Activated CD8-positive, alpha-beta memory T cell treated with anti-CD3 and anti-CD28 coated beads, Interleukin-2, amount 50 U/mL, for 4 hours (primary cell): ENCODE measurements at places on chromosomes 11 and 22.

DNA sequence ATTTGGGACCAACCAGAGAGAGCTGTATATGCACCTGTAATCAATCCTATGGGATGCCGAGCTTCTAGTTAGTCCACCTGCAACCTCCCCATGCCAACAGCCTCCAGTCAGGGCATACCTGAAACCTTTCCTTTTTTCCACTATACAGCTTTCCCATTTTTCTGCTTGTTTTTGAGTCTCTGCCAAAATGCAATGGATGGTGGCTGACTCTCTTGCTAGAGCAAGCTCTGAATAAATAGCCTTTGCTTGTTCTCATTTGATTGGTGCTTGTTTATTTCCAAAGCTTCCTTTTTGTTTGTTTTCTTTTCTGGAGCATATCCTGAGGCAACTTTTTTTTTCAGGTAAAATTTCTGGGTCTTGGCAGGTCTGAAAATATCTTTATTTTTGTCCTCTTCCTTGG, 58.0 kb upstream of the PLET1 start:
- DNase-seq, result no peak

DNA sequence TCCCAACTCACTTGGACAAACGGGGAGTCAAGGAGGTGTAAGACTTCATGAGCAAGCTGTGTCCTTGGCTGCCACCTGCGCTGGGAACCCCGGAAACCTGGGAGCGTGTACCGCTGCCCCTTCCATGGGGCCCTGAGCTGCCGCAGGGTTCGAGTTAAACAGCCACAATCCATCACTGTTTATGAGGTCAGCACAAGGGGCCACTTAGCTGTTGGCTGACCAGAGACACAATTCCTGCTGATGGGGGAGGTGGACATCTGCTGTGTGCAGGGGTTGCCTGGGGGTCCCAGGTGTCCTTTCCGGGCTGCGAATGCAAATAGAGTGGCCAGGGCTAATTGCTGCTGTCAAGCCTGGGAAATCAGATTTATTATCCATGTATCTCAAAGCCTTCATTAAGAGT, 549.3 kb downstream of the BRD1 start:
- no peak for DNase-seq

DNA sequence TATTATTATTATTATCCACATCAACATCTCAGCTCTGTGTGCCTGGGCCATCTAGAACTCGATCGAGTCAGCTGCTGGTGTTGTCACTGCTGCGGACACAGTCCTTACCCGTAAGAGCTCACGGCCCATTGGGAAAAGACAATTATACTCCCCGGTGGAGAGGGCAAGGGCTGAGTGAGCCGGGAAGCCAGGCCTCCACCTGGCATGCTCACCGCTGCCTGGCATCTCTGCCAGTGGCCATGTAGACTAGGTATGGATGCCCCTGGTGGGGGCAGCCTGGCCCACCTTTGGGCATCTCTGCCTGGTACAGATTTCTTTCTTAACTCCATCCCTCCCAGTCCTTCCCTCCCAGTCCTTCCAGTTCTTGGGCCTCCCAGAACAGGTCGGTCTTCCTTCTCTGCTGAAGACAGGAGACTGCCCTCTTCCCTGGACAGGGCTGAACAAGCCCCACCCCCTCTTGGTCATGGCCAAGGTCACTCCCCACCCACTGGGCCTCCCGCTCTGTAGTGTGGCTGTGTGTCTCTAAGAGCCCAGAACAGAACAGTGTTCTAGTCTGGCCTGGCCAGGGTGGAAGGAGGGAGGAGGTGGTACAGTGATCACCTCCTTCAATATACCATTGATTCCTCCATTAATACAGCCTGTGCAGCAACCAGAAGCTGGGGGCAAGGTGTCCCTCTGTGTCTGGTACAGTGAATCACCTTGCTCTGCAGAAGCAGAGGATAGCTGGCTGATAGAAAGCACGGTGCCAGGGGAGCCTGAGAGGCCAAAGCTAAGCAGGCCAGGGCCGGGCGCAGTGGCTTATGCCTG, 57.7 kb downstream of the FLRT1 start:
- DNase-seq, result no peak

GRCh38 chr11:119352857-119353260, 6.4 kb upstream of the MFRP start:
- DNase-seq, result no peak

- DNase-seq, result peak; percentile 45
Observed at GRCh38 chr11:128472128-128473089, 114.9 kb downstream of the ETS1 start.

DNA sequence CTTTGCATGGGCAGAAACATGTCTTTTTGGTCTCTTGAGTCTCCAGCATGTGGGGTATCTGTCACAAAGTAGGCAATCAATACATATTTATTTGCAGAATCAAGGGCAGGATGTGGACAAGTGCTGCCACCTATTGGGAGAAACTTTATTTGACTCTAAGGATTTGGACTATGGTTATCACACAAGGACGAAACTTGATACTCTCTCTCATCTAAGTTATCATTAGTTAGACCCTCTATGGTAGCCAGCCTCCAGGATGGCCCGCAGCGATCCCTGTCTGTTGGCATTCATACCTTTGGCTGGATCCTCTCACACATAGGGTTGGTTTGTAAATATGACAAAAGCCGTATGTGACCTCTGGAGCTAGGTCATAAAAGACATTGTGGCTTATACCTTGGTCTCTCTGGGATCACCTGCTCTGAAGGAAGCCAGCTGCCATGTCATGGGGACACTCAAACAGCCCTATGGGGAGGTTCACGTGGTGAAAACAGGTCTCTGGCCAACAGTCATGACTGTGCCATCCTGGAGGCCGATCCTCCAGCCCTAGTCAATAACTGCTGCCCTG, 1.1 kb upstream of the FBXO7 start:
- DNase-seq, result peak; percentile 31

GRCh38 chr22:23899042-23899745, 5.0 kb downstream of the MIF start:
- DNase-seq, result no peak

- DNase-seq, result no peak
Observed at GRCh38 chr11:70473873-70474690, 75.8 kb downstream of the CTTN start.

- no peak for DNase-seq
Observed at GRCh38 chr11:3058753-3059664, 1.8 kb upstream of the CARS1 start.

DNA sequence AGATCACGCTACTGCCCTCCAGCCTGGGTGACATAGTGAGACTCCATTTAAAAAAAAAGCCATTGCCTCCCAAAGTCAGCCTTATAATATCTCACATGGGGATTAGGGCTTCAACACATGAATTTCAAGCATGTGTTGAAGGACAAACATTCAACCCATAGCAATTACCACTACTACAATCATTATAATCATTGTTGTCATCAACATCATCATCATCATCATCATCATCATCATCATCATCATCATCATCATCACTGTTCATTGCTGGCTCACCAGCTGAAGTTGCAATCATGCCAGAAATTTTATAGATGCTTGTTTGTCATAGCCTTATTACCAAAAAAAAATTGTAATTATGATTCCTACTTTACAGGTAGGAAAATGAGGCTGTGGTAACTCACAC, 762.9 kb downstream of the METTL15 start:
- DNase-seq, result no peak

DNA sequence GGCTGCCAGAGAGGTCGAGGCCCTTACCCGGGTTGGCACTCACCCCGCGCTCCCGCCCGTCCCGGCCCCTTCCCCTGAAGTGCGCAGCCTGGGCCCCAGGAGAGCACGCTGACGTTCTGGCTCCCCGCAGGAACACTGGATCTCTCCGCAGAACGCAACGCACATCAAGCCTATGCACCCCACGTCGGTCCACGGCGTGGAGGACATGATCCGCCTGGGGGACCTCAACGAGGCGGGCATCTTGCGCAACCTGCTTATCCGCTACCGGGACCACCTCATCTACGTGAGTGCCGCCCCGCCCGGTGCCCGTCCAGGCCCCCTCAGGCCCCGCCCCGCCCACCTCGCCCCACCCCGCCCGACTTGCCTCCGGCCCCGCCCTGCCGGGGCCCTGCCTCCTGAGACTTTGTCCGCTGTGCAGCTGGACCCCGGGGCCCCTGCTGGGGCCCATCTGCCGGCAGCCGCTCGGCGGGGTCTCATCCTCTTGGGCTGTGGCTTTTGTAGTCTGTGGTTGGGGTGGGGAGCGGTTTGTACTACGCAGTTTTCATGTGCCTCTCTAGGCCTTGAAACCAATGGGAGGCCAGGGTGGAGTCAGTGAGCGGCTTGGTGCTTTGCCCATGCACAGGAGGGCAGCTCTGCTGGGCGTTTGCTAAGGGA, 19.7 kb downstream of the MYO7A start:
- peak; percentile 51 for DNase-seq

GRCh38 chr11:131595797-131596196, 225.4 kb downstream of the NTM start:
- DNase-seq, result no peak

GRCh38 chr11:90788961-90789360, 566.1 kb upstream of the CHORDC1 start:
- DNase-seq, result no peak

DNA sequence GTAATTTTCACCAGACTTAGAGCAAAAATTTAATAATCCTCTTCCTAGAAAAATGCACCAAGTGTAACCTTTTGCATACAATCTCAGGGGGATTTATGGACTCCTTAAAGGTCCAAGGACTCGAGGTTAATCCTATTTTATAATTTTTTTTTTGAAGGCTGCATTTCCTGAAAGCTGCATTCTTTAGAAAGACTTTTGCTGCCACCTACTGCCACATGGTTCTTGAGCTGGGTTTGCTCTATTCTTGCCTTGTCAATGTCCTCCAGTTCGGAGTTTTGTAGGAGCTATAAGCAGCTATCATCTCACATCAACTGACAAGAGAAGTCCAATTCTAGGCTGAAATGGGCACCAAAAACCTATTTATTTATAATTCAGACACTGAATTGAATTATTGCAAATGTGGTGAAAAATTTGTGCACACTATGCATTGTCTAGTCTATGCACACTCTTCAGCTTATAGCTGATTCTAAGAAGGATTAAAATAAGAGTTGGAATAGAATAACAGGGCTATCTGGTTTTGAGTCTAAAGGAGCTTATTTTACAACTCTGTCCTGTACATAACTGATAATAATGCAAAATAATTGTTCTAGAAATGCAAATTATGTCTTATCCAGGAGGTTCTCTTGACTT, 31.3 kb downstream of the TRAF6 start:
- DNase-seq, result no peak

DNA sequence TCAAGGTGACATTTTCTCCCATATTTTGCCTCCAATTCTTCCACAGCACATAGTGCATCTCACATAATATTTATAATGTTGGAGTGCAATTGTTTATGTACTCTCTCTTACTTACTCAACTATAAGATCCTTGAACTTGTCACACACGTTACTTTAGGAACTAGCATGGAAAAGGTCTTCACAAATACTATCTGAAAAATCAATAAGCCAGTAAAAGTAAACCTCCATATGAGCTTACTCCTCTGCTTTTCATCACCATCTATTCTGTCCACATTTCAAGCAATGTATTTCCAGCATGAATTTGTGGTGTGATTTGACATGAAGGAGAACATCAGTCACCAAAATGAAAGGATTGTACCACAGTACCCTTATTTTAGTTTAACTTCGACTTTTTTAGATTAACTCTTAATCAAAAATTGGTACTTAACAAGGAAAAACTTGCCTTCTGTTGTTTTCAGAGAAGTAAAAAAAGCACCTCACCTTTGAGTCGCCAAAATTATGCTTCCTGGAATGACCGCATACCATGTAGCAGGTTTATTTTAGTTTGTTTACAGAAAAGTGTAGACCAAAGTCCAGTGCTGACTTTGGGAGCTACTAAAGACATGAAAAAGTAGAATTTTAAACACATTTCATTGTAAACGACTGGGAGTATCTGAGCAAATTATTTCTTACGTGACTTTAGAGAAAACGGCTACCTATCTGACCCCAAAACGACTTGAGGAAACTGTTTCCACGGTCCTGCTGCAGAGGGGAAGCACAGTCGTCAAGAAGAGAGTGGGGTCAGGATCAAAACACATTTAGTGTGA, at the start of gene SLC22A9:
Gene SLC22A9, plus strand, starts transcription at position 621 of the 806 bp plus-strand sequence. CDS start 272 bp downstream, outside the sequence.
- no peak for DNase-seq

GRCh38 chr22:46536537-46537224, 739 bp downstream of the CELSR1 start:
- DNase-seq, result no peak

- DNase-seq, result no peak
Observed at GRCh38 chr11:126188332-126189108, 22.9 kb downstream of the RPUSD4 start.

DNA sequence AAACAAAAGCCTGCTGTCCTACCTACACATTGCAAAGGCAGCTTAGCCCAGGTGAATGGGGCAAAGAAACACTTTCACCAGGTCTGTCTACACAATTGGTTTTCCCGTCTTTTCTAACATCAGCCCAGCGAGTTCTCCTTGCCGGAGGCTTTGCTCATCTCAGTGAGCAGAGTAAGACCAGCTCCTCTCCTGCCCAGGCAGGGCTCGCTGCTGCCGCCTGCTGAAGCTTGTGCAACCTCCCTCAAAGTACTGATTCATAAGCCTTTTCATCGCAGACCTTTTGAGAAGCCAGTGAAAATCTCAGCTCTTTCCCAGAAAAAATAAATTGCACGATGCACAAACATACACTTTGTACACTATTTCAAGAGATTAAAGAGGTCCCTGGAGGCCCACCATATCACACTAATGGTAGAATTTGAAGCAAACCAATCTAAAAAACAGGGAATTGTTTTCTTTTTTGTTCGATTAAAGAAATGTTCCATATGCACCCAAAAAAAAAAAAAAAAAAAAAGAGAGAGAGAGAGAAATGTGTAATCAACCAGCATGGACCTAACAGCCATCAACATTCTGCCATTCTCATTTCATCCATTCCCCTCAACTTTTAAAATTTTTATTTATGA, 328.1 kb upstream of the MPPED2 start:
- peak; percentile 17 for DNase-seq

- DNase-seq, result no peak
Observed at GRCh38 chr22:31340360-31340759, 5.8 kb downstream of the PATZ1 start.

DNA sequence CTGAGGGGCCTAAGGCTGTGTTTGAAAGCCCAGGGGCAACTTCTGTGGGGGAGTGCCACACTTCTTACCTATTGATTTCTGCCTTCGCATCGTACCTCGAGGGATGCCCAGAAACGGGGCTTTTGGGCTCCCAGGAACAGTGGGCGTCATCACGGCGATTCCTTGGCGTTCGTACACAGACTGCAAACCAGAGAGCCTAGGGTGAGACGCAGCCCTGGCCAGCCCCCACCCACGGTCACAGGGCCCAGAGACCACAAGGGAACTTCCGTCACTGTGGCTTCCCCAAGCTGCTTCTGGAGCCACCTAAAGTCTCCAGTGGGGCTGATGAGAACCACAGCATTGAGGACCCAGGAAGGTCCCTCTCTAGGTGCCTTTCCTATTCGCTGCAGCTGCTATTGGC, 91.9 kb downstream of the CTTN start:
- no peak for DNase-seq

GRCh38 chr11:94941131-94941530, 32.2 kb downstream of the CWC15 start:
- DNase-seq, result no peak

GRCh38 chr11:126460417-126461095, 105.1 kb downstream of the ST3GAL4 start:
- DNase-seq, result no peak

GRCh38 chr22:22928666-22929380, 41.2 kb downstream of the IGLL5 start:
- no peak for DNase-seq
